ENCODE measurements at places on chromosomes 4 and X.

- DNase-seq, result no peak
These were observed 9.6 kb upstream of the IL13RA1 start for GRCh38 chrX:118717678-118718391.

DNA sequence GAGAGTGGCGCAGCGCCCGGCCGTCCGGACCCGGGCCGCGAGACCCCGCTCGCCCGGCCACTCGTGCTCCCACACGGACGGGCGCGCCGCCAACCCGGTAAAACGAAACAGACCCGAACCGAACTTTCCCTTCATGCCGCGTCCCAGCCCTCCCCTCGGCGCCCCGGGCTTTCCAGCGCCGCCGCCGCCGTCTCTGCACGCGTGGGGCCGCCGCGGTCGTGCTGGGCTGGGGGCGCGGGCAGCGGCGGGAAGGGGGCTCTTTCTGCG lies 222 bp downstream of the SMAD1 start:
- no peak for DNase-seq

DNA sequence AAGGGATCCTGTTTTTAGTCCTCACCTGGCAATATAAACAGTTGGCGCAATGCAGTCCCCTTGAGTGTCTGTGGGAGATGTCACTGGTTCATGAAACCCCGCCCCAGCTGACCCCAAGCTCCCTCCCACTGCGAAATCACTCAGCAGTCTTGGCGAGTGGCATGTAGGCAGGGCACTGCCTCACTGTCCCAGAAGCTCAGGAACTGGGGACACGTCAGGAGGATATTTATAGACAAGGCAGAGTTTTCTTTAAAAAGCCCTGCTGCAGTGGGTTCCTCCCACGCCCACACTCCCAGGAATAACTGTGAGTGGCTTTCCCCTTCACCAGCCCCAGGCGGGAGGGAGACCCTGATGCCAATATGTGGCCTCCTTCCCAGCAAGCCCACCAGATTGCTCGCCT lies 44.3 kb upstream of the PPP2R2C start:
- no peak for DNase-seq

DNA sequence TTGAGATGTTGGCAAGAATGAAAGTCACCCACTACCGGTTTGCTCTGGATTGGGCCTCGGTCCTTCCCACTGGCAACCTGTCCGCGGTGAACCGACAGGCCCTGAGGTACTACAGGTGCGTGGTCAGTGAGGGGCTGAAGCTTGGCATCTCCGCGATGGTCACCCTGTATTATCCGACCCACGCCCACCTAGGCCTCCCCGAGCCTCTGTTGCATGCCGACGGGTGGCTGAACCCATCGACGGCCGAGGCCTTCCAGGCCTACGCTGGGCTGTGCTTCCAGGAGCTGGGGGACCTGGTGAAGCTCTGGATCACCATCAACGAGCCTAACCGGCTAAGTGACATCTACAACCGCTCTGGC lies 12.3 kb downstream of the RPL9 start:
- DNase-seq, result no peak

DNA sequence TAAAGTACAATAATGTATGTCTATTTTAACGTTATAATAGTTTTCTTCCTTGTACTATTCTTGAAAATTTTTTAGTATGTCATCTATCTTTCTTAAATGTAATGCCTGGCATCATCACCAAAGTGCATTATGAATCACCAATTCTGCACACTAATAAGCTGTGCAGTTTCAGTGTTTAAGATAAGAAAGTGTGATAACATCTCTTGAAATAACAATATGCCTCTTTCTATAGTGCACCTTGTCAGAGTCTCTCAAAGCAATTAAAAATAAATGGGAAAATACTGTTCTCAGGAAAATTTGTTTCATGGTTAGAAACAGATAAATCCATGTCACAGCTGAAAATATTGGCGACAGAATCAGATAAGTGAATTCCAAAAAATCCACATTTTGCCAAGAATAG lies 457.4 kb upstream of the PCDH10 start:
- no peak for DNase-seq

DNA sequence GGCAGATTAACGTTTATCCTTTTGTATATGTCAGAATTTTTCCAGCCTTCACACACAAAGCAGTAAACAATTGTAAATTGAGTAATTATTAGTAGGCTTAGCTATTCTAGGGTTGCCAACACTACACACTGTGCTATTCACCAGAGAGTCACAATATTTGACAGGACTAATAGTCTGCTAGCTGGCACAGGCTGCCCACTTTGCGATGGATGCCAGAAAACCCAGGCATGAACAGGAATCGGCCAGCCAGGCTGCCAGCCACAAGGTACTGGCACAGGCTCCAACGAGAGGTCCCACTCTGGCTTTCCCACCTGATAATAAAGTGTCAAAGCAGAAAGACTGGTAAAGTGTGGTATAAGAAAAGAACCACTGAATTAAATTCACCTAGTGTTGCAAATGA lies 94.8 kb downstream of the TET2 start:
- DNase-seq, result no peak

- no peak for DNase-seq
These were observed 36.7 kb upstream of the NPNT start for GRCh38 chr4:105858466-105859040.

DNA sequence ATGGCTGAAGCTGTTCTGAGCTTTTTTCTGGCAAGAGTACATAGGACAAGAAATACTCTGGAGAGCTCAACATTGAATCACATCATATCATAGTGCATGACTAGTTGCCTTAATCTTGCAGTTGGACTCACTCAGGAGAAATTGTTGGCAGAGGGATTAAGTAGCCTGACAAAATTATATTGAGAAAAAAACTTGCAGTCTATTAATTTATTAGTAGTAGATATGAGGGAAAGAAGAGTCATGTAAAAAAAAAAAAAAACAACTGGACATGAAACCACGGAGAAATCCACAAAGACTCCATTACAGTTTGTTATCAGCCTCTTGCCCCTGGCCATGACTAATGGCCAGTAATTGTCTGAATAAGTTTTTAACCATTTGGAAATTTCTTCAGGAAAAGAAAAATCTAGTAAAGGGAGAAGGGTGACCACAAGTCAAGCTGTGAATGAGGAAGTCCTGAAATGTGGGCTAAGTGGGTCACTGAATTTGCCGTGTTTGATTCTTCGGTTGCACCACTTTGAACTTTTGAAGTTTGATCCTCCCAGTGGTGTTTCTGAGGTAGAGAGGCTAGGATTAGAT lies 45.6 kb downstream of the FHL1 start:
- peak; percentile 68 for DNase-seq

All from IMR-90 (cell line).